ENCODE measurements at places on chromosomes 3 and 15.

- DNase-seq = no peak
Measured at GRCh38 chr15:92634060-92634459, 21.5 kb downstream of the FAM174B start.

DNA sequence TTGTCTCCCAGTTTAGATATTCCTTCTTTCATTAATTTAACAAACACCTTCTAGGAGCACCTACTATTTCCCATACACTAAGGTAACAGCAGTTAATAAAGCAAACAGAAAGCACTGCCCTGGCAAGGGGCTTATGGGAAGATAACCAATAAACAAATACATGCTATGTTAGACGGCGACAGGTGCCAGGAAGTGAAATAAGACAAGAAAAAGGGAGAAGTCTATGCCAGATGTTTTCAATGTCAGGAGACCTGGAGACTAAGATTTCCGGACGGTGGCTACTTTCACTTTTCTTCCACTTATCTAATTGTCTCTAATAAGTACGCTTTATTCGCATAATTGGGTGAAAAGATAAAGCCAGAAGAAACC, 32.5 kb upstream of the ZNF445 start:
- no peak for DNase-seq

GRCh38 chr15:52706091-52706490, 26.9 kb upstream of the ATOSA start:
- DNase-seq = no peak

DNA sequence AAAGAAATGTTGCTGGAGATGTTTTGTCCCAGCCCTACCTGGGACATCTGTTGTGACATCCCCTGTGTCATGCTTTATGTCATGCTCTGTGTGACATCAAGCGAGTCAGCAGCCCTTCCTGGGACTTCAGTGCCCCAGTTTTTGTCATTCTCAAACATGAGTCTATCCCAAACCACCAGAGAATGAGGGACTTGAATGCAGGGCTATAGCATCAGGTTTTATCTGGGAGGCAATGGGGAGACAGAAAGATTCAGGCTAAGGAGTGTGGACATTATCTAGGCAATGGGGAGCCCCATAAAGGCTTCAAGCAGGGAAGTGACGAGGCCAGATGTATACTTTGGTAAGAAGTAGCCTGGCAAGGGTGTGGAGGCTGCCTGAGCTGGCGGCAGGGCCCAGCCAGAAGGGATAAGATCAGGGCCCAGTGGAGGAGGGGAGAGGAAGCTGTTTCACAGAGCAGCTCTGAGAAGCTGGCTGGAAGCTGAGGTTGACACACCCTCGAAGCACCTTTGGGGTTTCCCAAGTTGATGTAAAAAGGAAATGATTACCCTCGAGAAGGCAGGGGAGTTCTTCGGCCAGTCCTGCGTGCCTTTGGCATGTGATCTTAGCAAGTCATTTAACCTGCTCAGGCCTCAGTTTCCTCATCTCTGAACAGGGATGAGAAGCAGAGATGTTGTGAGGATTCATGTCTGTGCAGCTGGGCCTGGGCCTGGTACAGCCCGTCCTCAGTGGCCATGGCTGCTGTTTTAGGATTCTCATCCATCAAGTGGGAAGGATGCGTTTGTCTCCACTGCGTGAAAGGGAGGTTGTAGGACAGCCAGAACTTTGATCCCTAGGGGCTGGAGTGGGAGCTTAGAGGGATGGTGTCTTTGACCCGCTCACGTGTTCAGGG, 34.3 kb downstream of the IRAK2 start:
- DNase-seq = no peak

GRCh38 chr3:110026421-110026820, 689.1 kb upstream of the DPPA4 start:
- DNase-seq = no peak

Measured in anterior cingulate cortex (tissue), 58 donors.